ENCODE measurements at places on chromosomes 16 and 17.

DNA sequence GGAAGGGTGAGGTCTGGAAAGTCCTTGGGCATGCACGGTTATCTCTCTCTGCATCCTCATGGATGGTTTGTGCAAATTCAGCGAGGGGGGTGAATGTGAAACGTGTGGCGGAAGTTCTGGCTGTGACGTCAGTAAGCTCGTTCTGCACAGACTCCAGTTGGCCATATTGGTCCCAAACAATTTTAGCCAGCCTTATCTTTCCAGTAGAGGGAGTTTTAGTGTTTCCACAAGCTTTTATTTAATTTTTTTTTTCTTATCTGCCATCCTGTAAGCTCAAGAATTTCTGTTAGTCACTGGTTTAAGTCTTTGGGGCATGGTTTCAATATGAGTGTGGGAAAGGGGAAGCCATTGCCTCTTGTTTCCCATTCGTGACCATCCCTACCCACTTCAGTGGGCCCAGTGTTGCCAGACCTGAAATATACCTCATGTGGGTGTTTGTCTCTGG lies 39.0 kb downstream of the HLF start:
- DNase-seq = no peak

- no peak for DNase-seq
Observed at GRCh38 chr17:77376795-77377709, 236.3 kb downstream of the SEC14L1 start.

DNA sequence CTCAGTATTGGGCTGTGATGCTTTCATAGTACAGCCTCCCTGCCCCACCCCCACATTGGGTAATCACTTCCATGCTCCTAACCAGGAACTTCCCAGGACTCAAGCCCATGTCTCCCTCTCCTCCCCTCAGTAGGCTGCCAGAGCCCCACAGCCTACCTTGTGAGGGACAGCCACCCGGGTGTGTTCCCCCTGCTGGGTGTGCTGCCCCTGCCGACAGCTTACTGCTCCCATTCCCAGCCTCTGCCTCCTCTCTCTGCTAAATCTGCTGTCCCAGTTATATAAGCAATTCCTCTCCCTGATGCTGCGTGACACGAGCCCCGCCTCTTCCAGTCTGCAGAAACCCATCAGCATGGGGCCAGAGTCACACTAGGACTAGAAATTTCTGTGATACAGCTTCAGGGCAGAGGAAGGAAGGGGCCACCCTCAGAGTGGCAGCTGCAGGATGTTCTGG lies at the start of gene RSKR:
TSS of gene RSKR (minus strand) at position 255 of the 451 bp plus-strand sequence. CDS start at position 231, 24 bp downstream.
- DNase-seq = no peak

GRCh38 chr17:4142107-4142900 lies 526 bp downstream of the ZZEF1 start:
- DNase-seq = no peak

DNA sequence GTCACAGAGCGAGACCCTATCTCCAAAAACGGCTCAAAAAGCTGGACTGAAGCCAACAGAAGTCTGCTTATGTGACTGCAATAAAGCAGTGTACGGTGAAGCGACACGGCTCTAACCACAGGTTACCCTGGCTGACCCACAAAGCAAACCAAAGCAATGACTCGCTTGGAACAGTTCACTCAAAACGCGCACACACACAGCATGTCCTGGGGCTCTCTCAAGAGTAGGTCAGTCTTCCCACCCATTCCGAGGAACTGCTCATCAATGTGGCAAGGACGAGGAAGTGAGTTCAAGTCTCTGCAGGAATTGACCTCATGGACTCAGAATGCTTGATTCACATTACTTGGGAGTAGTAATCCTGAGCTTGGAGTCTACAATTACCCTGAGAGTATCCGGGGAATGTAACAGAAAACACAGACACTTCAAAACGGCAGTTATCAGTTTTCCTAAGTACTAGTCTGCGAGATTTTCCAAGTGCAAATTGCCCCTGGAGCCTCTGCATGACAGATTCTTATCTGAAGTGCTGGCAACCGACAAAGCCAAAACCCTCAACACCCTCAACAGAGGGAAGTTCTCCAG lies 25.4 kb downstream of the PELP1 start:
- no peak for DNase-seq

DNA sequence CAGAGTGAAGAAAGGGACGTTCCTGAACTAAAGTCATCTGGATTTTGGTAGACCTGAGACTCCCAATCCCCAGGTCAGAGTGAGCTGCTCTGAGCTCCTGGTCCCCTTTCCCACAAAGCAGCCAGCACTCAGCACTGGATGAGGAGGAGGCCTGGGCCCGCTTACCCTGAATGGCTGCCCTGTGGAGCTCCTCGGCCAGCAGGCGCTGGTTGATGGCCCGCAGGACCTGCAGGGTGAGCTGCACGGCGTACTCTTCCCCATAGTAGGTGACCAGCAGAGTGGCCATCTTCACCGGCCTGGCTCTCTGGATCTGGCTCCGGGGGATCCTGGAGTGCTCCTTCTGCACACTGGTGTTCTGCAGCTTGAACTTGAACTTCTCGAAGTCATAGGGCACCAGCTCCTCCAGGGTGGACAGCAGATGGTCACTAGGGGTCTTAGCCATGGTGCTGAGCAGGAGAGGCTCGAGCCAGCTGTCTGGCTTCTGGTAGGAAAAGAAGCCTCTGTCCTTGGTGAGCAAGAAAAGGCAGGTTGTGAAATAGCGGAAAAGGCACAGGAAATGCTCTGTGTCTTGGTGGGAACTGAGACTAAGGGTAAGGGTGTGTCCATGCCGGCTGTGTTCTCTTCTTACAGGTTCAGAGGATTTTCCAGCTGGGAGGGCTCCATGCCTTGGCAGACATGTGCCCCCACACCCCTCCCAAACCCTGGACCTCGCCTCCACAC lies at the start of gene MEFV:
TSS of gene MEFV (minus strand) at position 488 of the 720 bp plus-strand sequence. CDS start at position 442, 46 bp downstream.
- DNase-seq = no peak

- DNase-seq = no peak
Observed at GRCh38 chr17:10741416-10742135, 11.8 kb upstream of the TMEM220 start.

DNA sequence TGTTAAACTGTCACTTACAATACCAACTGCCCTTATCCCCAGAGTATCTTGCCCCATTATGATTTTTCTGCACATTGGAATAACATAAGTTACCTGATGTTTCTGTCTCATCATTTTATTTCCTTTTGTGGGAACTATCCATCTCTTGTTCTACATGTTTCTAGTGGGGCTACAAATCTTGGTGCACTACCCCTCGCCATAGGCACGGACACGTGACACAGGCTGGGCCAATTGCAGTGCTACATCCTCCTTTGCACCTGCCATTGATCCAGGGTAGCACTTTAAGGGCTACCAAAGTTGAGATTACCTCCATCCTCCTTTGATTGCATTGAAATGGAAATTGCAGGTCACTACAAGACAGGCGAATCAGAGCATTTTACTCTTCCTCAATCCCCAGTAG lies 14.2 kb upstream of the SYT17 start:
- DNase-seq = no peak

- no peak for DNase-seq
Observed at GRCh38 chr16:82405736-82406135, 221.0 kb upstream of the CDH13 start.

DNA sequence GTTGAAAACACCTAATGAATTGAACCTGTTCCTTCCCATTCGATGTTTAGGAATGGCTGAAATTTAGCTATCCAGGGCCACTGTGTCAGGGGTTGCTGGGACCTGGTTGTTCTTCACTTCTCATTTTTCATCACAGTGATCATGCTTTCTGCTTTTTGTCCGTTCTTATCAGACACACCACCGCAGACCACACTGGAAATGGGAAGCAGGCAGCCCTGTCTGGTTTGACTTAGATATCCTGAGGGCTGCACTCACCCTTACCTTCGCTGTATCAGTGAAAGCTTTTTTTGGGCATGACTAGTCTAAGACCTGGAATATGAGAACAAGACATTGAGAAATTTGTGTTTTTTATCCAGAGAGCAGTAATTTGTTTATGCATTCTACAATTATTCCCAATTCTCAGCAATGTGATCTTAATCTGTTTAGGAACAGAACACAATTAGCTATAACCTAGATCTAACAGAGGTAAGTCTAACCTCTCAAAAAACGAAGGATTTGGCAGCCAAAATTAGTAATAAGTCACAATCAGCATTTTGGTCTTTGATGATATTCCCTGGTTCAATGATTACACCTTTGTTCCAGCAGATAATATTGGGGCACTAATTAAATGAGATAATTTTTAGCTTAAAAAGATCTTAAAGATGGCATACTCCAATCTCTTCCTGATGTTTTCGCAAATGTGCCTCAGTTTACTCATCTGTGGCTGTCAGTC lies 126.0 kb upstream of the GOT2 start:
- peak; percentile 76 for DNase-seq

DNA sequence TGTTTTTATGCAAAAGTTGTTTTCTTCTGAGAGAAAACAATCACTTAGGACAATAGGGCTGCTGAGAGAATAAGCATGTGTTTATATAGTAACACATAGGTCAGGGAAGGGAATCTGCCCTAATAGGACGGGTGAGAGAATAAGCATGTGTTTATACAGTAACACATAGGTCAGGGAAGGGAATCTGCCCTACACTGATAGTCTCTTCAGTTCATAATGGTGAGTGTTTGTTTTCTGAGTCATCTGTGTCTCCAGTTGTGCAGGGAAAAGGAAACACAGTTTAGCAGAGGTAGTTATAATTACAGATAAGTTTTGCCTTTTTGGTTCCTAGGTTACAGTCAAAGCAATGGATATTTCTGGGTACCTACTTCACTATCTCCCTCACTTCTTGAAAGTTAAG lies 252.3 kb upstream of the CA10 start:
- DNase-seq = no peak

DNA sequence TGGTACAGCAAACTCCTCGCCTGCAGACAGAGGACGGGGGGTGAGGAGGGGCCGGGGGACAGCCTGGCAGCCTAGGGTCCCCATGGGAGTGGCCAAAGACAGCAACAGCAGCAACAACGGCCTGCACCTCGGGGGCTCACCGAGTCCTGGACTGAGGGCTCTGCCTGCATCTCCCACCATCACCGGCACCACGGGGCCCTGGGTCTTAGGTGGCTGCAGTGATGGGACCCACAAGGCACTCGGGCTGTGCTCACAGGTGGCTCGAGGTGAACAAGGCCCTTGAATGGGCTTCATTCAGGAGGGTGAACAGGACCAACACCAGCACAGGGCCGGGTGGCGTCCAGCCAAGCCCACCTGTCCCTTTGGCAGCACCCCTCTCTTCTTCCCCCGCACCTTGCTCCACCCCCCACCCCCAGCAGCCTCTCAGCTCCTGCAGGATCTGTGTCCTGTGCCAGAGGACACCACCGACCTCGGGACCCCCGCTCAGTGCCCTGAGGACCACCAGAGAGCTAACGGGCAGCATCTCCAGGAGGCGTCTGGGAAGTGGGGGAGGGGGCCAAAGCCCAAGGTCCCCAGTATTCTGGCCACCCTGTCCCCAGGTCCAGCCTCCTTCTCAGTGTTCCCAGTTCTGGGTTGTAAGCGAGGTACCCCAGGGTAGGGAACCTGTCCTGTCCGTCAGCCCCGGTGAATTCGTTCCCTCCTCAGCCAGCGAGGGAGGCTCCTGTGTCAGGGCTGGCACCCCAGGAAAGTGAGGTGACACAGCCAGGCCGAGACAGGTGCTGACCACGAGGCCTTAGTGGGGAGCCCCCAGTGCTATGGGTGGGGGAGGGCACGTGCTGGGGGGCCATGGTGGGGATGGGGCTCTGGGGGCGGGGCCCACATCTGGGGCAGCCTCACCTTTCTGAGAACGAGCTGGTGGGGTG lies 94.3 kb downstream of the TBC1D16 start:
- no peak for DNase-seq

DNA sequence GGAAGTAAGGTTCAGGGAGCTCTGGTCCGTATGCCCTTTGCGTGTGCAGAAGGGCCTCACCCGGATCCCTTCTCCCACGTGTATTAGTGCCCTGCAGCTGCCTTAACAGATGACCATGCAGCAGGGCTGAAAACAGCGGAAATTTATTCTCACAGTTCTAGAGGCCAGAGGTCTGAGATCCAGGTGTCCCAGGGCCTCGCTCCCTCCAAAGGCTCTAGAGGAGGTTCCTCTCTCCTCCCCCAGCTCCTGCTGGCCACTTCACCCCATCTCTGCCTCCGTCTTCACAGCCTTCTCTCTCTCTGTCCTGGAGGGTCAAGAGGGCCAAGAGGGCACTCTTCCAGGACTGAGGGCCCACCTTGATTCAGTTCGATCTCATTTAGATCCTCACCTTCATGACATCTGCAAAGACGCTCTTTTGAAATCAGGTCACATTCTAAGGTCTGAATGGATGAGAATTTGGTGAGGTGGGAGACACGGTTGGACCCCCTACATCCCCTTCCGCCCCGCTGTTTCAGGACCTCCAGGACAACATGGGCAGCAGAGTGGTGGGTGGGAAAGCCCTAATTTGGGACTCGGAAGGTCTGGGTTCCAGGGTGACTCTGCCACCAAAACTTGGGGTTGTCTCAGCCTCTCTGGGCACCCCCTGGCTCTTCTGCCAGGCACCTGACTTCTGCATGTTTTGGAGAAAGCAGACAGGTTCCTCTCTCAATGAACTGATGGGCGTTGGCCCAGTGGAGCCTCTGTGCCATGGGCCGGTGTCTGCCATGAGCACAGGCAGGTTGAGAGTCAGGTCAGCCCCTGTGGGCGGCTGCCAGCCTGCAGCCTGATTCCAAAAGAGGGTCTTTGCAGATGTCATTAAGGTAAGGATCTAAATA lies 361.2 kb downstream of the SEC14L1 start:
- DNase-seq = no peak

DNA sequence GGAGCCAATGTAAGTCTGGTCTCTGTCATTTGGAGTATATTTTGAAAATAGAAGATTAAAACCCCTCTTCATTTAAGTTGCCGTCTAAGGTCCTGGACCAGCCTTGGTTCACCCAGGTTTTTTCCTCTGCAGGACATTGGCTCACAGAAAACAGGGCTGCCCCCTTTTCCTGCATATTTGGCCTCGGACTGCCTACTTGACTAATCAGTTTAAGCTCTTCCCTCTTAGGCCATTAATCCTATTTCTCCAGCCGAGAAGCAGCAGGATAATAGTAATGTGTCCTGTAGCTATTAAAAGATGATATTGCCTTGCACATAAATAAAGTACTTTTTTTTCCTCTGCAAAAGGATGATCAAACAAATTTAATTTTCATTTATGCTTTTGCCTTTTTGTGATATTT lies 52.1 kb downstream of the PRKCA start:
- no peak for DNase-seq

DNA sequence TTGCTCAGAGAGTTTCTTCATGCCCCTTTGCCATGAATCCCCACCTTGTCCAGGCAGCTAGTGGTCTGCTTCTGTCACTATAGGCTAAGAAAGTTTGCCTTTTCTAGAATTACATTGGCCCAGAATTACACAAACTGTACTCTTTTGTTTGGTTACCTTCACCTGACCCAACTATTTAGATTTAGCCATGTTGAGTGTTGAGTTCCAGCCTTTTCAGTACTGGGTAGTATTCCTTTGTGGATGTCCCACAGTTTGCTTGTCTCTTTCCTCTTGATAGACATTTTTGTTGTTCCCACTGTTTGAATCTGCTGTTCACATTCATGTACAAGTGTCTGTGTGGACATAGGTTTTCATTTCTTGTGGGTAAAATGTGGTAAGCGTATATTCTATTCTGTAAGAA lies 22.3 kb downstream of the USP10 start:
- DNase-seq = no peak

DNA sequence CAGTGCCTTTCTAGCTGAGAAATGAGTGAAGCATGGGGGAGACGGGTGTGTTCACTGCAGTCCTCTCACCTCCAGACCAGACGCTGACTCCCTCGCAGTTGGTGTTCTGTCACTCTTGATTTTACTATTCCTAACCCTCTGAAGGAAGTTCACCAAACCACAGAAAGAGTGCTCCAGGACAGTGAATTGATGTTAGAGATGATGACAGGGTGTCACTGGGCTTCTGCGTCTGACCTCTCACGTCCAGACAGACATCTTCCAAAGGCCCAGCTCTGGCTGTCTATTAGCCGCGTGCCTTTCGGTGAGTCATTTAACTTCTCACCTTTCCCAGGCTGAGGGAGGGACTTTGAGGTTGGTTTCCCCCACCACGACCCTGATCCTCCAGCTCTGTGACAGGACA lies 8.2 kb downstream of the CRAMP1 start:
- DNase-seq = no peak

Measured in GDM1 (cell line).